ENCODE measurements at places on chromosomes 2 and 18.
A peak's percentile ranks its signal among the peaks of the same experiment; 100 is the strongest.

- DNase-seq, result no peak
Observed at GRCh38 chr2:221402072-221402471, 170.0 kb downstream of the EPHA4 start.

DNA sequence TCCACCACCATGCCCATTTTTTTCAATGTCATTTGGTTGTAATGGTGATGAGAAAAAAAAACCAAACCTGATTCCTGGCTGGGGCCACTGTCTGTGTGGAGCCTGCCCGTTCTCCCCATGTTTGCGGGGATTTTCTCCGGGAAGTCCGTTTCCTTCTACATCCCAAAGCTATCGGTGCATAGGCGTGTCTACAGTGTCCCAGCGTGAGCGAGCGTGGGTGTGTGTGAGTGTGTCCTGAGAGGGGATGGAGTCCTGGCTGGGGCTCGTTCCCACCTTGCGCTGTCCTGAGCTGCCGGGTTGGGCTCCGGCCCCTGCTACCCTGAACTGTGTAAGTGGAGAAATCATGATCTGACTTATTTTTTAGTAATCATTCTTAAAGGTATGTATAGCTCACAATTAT is 7.3 kb upstream of the ZAP70 start:
- no peak for DNase-seq

DNA sequence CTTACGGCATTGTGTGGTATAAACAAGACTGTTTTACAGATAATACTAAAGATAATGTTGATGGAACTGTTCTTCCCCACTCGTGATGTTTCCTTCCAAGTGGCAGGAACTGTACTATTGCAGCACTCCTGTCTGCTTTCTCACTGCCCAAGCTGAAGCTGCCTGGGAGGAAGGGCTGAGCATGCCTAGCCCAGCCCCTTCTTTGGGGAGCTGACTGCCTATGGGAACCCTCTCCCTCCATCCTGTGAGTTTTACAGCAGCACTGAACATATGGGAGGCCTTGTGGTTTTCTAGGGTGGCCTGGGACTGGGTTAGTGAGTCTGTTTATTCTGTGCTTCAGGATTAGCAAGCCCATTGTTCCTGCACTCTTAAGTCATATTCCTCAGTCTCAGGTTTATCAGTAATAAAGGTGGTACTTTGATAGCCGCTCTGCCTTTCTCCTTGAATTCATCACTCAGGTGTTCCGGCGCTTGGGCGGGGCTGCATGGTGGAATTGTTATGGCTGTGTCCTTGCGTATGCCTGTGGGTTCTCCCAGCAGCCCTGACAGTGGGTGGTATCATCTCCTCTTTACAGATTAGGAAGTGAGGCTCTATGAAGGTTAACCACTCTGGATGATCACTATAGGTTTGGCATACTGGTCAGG is 379.7 kb downstream of the PTPRM start:
- DNase-seq, result peak; percentile 57

DNA sequence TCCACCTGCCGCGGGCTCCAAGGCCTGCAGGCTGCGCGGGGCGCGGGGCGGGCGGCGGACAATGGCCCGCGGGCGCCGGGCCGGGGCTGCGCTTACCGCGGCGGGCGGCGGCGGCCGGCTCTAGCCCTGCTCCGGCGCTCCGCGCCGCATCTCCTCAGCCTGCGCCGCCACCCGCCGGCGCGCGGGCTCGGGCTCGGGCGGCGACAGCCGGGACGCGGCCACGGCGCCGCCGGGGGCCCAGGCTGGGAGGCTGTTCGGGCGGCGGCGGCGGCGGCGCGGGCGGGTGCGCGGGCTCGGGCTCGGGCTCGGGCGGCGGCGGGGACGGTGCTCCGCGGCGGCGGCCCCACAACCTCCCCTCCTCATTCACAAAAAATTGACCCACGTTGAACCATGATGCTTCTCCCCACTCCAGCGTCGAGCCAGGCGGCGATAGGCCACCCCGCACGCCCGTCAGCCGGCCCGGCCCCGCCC is at the start of gene HDAC4:
Gene HDAC4, minus strand, starts transcription at position 425 of the 471 bp plus-strand sequence. CDS start 48,321 bp downstream, outside the sequence.
- DNase-seq, result no peak

GRCh38 chr18:48292229-48292628 is 117.0 kb downstream of the ZBTB7C start:
- no peak for DNase-seq

GRCh38 chr2:226211439-226211838 is 588.2 kb downstream of the IRS1 start:
- DNase-seq, result no peak

- no peak for DNase-seq
Observed at GRCh38 chr2:225911019-225911418, 511.5 kb downstream of the NYAP2 start.

- no peak for DNase-seq
Observed at GRCh38 chr2:233810385-233810784, 32.3 kb downstream of the MROH2A start.

DNA sequence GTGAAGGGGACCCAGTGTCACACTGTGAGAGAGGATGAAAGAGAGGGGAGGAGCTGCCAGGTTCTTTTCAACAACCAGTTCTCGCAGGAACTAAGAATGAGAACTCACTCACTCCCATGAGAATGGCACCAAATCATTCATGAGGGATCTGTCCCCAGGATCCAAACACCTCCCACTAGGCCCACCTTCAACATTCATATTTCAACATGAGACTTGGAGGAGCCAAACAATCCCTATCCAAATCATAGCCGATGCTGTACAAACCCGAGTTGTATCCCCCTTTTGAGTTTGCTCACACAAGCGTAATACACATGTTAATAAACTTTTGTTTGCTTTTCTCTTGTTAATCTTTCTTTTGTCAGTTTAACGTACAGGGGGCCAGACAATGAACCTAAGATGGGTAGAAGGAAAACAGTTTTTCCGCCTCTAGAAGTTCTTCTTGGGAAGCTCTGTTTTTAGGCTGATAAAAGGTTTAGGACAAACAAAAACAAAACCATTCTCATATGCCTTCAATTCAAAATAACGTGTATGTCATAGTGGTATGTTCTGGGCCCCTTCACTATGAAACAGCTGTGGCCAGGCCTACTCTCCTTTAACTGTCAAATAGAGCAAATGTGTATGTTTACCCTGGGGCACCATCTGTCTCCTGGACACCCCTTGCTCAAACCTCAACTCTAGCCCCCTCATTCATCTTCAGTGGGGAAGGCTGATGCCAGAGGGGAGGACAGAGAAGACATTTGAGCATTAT is 9.1 kb upstream of the TMEM37 start:
- no peak for DNase-seq

- DNase-seq, result no peak
Observed at GRCh38 chr2:19505199-19506136, 147.0 kb upstream of the OSR1 start.

GRCh38 chr2:216107760-216108159 is 1.4 kb upstream of the XRCC5 start:
- no peak for DNase-seq

DNA sequence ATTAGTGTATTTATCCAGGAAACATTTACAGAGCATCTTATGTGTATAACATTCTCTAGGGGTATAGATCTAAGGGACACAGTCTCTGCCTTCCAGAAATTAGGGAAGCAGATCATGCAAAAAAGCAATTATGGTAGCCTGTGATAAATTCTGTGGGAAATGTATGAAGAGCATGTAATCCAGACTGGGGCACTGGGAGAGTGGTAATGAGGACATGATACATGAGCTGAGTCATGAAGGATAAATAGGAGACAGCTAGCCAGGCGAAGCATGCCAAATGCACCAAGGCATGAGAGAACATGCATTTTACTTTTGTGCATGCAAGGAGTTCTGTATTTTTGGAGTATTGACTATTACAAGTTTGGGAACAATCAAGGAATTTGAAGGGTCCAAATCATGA is 8.9 kb upstream of the RPRM start:
- no peak for DNase-seq

GRCh38 chr2:15730545-15731212 is 139.0 kb downstream of the DDX1 start:
- DNase-seq, result no peak

- DNase-seq, result no peak
Observed at GRCh38 chr2:66070721-66071602, 364.0 kb upstream of the MEIS1 start.

DNA sequence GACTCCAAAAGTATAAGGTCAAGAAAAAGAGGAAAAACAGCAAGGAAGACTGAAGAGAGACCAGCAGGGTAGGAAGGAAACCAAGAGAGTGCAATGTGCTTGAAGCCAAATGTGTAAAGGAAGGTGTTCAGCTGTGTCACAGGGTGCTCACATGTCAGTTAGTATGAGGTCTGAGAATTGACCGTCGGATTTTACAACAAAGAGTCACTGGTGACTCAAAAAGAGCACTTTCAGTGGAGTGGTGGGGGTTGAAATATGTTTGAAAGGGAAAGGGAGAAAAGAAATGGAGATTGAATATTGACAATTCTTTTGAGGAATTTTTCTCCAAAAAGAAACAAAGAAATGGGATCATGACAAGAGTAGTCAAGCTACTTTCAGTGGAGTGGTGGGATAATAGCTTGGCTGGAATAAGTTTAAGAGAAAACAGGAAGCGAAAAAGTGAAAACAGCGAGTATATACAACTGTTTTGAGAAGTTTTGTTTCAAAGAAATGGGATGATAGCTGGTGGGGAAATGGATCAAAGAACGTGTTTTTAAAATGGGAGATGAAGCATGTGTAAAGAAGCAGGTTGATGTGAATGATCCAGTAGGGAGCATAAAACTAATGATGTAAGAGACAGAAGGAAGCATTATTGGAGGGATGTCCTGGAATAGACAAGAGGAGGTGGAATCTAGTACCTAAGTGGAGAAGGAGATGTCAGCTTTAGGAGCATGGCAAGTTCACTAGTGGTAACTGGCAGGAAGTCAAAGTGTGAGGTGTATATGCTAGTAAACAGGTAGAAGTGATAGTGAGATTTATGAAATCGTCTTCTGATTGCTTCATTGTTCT is 3.6 kb upstream of the TSPYL6 start:
- no peak for DNase-seq

GRCh38 chr2:57725337-57725947 is 321.2 kb upstream of the VRK2 start:
- DNase-seq, result no peak

DNA sequence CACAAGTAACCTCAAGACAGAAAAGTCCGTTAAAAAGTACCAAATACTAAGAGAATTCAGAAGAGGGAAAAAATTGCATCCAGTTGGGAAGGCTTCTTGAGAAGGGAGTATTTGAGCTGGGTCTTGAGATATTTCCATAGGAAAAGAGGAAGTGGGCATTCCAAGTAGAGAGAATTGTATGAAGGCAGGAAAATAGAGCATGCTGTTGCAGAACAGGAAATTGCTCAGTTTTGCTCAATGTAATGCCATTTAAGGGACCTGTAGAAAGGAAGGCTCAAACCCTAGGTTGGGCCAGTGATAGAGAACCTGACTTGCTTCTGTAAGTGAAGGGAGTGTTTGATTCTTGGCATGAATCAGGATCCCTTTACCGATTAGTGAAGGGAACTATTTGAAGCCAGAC is 1.0 kb upstream of the ZC3H8 start:
- DNase-seq, result no peak

GRCh38 chr2:43341959-43342757 is 115.8 kb upstream of the ZFP36L2 start:
- DNase-seq, result no peak

GRCh38 chr18:1292167-1292566 is 387.5 kb downstream of the ADCYAP1 start:
- no peak for DNase-seq

GRCh38 chr18:2893676-2894075 is 46.9 kb downstream of the EMILIN2 start:
- DNase-seq, result no peak

GRCh38 chr2:20962939-20963557 is 80.8 kb downstream of the APOB start:
- DNase-seq, result peak; percentile 54

DNA sequence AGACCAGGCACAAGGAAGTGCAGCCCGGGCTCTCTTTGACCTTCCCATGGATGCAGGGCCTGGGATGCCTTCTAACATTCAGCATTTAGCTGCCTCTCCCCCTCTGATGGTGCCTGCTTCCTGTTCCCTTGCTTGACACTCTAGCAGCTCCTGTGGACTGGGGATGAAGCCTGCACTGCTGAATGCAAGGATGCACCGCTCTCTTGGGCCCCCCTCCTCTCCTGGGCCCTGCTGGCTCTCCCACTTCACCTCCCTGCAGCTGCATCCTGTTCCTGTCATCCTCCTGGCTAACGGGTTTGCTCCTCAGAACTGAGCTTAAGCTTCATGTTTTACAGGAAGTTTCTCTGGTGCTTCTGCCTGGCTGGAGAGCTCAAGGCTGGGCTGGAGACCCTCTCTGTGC is 254.1 kb downstream of the TSN start:
- no peak for DNase-seq

GRCh38 chr2:240396623-240397541 is 38.6 kb upstream of the GPC1 start:
- DNase-seq, result no peak

DNA sequence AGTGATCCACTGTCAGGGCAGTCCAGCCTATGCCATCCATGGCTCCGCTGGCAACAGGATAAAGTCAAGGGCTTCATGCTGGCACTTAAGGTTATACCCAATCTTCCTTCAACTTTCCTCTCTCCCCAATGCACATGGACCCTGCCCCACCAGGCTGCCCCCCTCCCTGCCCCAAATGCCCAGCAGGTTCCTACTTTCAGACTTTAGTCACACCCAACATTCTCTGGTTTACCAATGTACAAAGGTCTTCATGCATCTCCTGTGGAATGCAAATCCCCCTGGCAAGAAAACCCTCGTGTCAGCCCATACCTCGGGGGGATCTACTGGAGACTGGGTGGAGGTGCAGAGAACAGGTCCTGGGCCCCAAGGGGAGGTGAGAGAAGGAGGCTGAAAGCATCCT is 59.3 kb downstream of the MCFD2 start:
- DNase-seq, result no peak

GRCh38 chr18:35451032-35451431 is 46.7 kb downstream of the INO80C start:
- no peak for DNase-seq

GRCh38 chr2:166900700-166901099 is 12.4 kb downstream of the XIRP2 start:
- DNase-seq, result no peak

DNA sequence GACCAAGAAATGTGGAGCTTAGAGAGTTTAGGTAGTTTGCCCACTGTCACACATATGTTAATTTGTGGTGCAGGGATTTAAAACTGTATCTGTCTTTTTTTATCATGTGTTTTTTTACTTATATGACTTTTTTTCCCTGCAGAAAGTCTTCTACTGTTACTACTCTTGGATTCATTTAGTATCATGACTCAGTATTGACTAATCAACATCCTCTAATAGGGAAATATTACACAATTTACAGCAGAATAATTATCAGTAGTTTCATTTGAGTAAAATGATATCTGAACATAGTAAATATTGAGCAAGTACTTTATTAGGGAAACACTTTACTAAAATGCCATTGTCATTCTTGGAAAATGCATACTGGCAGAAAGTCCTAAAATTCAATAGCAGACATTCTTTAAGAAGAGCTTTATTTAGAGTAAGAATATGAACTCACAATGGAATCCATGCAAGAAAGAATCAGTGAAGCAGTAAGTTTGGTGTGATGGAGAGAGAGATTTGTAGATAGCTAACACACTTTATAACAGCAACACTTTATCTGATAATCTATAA is 425.9 kb upstream of the SLC8A1 start:
- no peak for DNase-seq

- no peak for DNase-seq
Observed at GRCh38 chr2:74860521-74860920, 26.6 kb downstream of the HK2 start.

All from CD4-positive, alpha-beta memory T cell (primary cell).